ENCODE measurements at places on chromosomes 3 and 15.
A peak's percentile ranks its signal among the peaks of the same experiment; 100 is the strongest.

DNA sequence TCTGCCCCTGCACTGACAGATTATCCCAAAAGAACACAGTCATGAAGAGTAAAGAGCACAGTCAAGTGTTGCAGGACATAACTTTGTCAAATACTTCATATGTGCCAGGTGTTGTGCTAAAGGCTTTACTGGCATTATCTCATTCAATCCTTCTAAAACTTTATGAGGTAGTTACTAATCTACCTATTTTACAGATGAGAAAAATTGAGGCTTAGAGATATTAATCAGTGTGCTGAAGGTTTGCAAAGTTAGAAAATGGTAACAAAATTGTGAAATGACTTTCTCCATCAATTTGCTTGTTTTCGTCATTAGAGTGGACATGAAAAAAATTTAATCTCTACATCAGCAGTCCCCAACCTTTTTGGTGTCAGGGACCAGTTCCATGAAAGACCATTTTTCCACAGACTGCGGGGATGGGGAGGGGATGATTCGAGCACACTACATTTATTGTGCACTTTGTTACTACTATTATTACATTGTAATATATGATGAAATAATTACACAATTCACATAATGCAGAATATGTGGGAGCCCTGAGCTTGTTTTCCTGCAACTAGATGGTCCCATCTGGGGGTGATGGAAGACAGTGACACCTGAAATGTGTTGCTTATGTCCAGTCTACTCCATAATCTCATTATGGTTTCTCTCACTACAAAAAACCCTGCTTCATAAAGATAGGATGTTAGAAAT, 8.6 kb upstream of the CAPN7 start:
- DNase-seq: no peak

- no peak for DNase-seq
Observed at GRCh38 chr15:71656425-71656824, 153.9 kb upstream of the NR2E3 start.

GRCh38 chr15:59304034-59304795, 68.5 kb downstream of the MYO1E start:
- DNase-seq: no peak

DNA sequence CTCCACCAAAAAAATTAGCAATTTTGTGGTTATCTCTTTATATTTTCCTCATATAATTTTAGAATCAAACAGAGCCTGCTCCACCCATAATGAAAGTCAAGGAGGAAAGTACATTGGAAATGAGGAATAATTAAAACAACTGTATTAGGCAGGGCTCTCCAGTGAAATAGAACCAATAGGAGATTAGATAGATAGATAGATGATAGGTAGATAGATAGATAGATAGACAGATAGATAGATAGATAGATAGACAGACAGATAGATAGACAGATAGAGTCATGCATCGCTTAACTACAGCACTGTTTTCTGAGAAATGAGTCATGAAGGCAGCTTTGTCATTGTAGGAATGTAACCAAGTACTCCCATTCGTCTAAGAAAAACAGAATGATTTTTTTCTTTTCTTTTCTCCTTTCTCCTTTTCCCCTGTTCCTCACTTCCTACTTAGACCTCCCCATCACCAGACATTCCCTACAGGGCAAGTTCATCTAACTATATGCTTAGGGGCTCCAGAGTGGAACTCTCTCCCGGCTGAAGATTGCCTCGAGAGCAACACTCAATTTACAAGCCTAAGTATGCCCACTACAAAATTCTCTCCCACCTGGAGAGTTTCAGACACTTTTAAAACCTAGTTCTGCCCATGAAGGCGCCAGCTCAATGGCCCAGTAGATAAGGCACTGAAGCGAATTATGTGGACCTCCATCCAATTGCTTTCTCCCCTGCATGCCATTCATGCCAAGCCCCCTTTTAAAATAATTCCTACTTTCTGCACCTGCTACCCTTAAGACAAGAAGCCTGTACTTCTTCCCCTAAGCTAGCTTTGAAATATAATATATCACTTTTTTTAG, 53.3 kb upstream of the LIPC start:
- no peak for DNase-seq

- DNase-seq: no peak
Observed at GRCh38 chr3:19139863-19140262, 8.4 kb upstream of the KCNH8 start.

DNA sequence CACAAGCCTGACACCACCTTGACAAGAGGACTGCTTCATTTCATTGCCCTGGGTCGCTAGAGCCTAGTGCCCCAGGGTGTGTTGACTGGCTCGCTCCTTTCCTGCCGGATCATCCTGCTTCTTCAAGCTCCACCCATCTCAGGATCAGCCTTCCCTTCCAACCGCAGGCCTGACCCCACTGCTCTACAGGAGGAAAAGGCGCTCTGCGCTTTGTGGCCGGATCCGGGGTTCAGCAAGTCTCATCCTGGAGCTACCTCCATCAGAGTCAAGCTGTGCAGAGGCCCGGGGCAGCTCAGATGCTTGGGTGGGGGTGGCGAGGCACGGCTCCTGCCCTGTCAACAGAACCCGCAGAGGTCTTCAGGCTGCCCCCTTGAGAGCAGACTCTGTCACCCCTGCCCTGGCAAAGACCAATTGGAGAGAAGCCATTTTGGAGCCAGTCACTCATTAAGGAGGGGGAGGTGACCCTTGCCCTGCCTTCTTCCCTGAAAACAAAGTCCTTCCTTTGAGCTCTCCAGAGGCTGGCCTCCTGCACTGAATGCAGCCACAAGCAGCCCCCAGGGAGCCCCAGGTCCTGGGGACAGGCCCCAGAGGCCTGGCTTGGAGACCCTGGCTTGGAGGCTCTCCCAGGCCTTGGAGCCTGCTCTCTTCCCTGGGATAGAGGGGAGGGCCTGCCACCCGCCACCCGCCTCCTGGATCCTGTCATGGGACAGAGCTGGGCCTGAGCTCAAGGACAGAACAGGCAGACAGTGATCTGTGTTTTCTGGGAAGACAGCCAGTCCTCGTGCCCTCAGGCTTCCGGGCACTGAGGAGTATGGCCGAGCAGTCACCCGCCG, 80.3 kb downstream of the CPN2 start:
- DNase-seq: no peak

- DNase-seq: no peak
Observed at GRCh38 chr3:173583496-173583895, 186.0 kb downstream of the NLGN1 start.

DNA sequence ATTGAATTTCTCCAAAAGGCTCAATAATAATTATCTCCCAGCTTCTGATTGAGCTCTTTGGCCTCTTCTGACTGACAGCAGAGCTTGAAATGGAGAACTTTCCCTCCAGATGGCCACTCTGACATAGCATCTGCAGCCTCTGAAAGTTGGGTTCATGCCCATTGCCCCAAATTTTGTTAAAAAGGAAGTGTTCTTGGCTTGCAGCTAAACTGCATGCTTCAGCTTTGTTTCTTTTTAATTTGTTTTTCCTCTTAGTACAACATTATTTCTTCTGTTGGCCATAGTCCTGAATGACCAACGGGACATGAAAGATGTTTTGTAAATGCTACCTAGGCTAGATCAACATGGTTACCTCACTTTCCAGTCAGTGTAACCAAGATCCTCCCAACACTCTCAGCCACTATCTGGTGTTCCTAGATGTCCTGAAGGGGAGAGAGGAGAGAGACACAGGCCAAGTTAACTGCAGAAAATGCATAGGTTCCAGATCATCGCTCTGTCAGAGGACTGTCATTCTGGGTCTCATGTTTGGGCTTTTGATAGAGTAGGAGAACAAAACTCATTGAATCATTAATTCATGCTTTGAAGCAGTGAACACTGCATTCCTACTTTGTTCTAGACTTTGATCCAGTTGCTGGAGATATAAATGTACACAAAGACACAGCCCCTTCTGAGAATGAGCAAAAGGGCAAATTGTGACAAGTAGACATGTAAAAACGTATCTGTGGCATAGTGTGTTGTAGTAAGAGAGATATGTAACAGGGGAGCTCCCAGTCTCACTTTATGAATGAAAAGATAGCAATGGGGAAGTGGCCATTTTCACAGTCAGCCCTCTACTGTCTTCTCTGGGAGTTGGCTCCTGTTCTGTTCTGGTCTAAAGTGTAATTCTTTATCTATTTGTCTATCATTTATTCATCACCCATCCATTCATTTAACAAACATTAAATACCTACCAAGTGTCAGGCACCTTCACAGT, 156.2 kb downstream of the ZNF621 start:
- no peak for DNase-seq

DNA sequence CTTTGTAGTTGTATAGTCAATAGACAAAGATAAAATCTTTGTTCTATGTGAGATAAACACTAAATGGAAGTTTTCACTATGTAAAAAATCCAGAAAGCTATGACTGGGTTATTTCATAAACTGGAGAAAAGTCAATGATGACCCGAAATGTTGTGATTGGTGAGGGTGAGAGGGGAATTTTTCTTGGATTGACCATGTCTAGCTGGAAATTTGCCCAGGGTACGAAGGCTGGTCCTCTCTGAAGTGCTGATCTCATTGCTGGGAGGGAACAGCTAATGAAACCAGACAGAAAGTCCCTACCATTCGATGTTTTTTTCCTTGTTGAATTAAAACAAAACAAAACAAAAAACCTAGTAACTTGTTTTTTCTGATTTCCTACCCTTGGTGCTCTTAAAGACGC, 14.3 kb downstream of the TPRG1 start:
- DNase-seq: no peak

- DNase-seq: no peak
Observed at GRCh38 chr3:98777801-98778220, 14.7 kb downstream of the ST3GAL6 start.

GRCh38 chr15:64247906-64248541, 85.2 kb upstream of the PPIB start:
- DNase-seq: peak; percentile 54

- DNase-seq: no peak
Observed at GRCh38 chr3:138114431-138114918, 933 bp downstream of the DZIP1L start.

DNA sequence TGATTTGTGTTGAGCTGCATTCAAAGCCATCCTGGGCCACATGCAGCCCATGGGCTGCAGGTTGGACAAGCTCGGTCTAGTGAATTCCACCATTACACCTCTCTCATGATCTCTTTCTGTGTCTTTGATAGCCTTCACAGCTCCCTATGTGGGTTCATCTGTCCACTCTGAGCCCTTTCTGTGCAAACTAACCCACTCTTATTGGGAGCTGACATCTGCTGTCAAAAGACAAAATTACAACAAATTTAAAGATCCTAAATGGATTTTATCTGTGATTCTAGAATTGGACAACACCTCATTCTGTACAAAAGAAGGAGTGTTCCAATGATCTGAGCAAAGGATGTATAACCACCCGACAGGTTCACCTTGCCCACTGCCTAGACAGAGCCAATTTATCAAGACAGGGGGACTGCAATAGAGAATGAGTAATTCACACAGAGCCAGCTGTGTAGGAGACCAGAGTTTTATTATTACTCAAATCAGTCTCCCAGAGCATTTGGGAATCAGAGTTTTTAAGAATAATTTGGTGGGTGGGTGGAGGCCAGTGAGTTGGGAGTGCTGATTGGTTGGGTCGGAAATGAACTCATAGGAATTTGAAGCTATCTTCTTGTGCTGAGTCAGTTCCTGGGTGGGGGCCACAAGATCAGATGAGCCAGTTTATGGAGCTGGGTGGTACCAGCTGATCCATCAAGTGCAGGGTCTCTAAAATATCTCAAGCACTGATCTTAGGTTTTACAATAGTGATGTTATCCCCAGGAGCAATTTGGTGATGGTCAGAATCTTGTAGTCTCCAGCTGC, 2.6 kb upstream of the XYLB start:
- DNase-seq: no peak

- DNase-seq: no peak
Observed at GRCh38 chr15:84925906-84926305, 41.4 kb downstream of the SLC28A1 start.

DNA sequence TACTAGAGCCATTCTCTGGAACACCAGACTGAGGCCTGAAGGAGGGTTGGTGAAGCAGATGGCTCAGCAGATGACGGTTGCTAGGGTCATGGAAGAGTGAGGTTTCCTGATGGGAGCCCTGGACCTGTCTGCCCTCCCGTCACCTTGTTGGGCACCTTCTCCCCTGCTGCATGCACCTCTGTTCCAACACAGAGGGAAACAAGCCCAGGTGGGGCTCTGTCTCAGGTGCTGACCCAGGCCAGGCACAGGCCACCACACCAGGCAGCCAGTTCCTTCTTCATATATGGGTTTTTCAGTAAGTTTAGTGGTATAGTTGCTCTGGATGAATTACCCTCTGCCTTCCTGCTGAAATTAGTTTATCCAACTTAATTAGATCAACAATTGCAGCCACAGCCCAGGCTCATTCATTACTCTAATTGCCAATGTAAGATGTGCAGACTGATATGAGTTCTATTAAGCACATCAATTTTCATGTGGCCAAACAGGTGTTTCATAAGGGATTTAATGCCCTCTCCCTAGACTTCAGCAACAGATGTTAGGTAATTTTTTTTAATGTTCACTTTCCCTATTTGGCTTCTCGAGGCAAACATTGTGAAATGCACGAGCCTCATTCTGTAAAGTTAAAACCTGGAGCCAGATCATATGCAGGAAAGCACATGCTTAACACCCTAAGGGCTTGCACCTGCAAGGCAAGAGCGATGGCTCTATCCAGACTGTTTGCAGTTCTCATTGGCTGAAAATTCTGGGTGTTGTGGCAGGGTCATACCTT, 174.8 kb downstream of the CHDH start:
- DNase-seq: no peak

DNA sequence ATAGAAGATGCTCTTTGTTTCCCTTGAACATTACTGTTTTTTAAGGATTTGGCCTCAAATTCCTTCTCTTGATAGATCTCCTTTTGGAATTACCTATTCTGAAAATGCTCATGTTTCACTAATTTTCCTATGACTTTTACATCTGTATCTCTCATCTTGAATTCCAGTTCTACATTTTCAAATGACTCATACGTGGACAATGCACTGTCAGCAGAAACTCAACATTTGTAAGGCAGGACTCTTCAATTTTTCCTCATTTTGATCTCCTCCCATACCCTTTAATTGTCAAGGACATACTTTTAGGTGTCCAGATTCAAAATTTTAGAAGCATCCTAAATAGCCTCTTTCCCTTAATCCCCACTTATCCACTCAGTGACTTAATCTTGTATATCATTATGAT, 341.0 kb upstream of the RASGRP1 start:
- DNase-seq: no peak
